ENCODE measurements at places on chromosomes 2 and 18.

GRCh38 chr2:75221862-75222261 is 22.5 kb upstream of the TACR1 start:
- DNase-seq = peak; percentile 55

DNA sequence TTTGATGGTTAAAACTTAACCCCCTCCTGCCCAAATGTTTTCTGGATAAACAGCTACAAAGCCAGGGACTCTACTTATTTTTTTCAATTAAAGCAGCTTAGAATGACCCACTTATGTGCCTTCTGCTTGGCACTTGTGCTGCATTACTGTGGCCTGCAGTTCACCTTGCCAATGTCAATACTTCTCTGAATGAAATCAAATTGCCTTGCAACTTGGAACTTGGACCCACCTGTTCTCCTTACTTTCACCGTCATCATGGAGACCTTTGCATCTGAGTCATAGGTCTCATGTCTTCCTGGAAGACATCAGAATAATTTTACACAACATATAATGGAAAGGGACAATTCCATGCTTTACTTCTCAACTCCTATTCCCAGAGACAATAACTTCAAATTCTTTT is 92.1 kb upstream of the FHL2 start:
- DNase-seq = no peak

DNA sequence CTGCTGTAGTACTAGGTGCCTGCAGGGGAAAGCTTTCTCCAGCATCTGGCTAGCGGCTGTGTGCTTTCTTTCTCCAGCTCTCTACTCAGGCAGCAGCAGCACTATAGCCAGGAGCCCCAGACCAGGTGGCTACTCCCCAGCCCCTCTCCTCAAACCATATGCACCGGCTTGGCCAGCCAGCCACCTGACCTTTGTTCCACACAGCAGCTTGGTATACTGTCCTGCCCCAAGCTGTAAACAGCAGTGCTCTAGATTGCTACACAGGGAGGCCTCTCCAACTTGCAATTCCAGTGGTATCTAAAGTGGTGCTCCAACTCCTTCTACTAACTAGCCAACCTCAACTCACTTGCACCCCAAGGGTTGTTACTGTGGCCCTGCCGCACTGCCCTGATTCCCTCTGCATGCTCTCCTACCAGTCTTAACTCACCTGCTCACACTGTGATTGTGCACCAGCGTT is 19.6 kb downstream of the LDAH start:
- DNase-seq = no peak

- DNase-seq = no peak
Measured at GRCh38 chr18:55354795-55355194, 233.2 kb downstream of the TCF4 start.

- peak; percentile 93 for DNase-seq
Measured at GRCh38 chr18:59718108-59718463, 20.9 kb upstream of the CCBE1 start.

- no peak for DNase-seq
Measured at GRCh38 chr18:56443166-56443907, 195.1 kb downstream of the TXNL1 start.

GRCh38 chr2:147968571-147968970 is 52.0 kb downstream of the ORC4 start:
- no peak for DNase-seq

DNA sequence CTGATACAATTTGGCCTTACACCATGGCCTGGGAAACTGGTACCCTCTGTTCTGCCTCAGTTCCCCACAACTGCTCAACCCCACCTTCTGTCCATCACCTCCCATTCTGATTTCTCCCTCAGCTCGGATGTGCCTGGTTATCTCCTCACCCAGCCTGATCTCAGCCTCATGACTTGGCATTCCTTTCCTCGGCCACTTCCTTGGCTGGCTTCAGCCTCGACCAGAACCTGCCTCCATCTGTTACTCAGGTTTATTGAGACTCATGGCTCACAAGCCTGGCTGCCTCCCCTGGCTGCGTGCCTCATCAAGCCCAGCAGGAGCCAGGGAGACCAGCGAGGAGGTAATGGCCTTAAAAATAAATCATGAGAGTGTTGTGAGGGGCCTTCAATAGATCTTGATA is 356.2 kb upstream of the SPRED2 start:
- no peak for DNase-seq

DNA sequence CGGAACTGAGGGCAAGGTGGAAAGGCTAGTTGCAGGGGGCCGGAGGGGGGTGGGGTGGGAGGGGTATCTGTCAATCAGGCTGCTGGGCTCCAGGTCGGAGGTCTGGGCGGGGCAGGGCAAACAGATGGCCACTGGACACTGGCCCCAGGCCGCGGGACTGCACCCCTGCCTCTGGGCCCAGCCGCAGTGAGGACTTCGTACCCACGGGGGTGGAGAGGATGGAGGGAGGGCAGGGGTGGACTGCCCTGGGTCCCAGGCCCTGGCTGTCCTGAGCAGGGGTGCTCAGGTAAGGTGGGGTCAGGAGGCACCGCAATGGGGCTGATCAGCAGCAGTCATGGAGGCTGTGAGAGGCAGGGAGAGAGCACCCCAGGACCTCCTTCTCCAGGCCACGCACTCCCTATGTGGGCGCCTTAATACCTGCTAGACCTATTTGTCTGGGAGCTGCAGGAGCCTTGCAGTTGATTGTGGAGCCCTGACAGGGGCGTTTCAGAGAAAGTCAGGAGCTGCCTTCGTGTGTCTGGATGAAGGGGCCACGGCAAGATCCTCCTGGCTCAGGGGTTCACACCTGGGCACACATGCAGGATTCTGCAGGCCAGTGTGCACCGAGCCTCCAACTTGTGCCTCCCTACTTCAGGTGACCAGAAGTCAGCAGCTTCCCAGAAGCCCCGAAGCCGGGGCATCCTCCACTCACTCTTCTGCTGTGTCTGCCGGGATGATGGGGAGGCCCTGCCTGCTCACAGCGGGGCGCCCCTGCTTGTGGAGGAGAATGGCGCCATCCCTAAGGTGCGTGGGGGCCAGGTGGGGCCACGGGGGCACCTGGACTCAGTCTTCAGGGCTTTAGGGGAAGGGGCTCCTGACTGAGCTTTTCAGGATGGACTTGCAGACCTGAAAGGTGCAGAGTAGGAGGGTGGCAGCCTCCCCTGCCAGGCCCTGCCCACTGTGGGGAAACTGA is 1.5 kb downstream of the CTDSP1 start:
- no peak for DNase-seq

DNA sequence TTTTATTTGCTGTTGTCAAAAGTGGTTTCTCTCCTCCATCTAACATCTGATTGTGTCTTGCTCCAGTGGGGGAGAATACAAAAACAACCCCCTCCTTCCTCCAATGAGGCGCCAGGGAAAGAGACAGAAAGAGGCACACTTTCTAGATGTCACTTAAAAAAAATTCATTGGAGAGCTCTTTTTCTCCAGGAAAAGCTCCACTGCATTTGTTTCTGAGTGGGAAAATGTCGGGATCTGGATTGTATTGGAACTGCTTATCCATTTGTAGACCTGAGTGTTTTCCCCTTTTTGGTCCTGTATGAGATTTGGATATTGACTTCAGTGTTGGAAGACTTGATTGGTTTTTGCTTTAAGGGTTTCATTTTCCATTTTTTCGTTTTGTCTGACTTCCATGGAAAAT is 995 bp downstream of the MBD5 start:
- DNase-seq = peak; percentile 12

DNA sequence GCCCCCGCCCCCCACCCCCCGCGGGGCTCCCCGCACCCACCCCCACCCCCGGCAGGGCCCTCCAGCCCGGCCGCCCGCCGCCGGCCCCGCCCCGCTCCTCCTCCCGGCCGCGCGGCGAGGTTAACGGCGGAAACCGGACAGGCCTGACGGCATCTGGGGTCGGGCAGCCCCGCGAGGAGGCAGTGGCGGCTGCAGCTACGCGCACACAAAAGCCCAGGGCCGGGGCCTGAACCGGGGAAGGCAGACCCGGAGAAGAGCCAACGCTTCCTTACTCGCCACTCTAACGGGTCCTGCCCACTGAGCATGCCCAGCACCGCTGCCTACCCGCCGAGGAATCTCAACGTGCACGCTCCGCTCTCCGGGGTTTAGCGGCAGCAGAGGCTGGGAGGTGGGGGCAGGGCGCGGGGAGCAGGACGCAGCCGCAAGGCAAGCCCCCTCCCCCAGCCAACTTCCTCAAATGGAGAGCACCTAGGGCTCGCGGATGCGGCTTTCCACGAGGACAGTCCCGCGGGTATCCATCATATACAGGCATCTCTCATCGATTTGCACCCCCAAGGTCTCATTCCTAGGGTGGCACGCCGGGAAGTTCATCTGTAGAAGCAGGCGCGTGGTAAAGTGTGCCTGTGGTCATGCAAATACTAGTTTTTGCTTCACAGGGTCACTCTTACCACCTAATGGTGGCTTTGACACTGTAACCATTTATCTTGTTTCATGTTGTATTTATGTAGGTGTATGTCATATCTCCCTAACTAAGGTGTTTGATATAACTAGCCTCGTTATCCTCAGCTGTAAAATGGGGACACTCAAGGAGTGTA is at the start of gene MEMO1:
Gene MEMO1, minus strand, starts transcription at position 339 of the 815 bp plus-strand sequence. CDS start 761 bp downstream, outside the sequence.
- peak; percentile 97 for DNase-seq

GRCh38 chr2:22079583-22079982 is 955.8 kb downstream of the TDRD15 start:
- no peak for DNase-seq

DNA sequence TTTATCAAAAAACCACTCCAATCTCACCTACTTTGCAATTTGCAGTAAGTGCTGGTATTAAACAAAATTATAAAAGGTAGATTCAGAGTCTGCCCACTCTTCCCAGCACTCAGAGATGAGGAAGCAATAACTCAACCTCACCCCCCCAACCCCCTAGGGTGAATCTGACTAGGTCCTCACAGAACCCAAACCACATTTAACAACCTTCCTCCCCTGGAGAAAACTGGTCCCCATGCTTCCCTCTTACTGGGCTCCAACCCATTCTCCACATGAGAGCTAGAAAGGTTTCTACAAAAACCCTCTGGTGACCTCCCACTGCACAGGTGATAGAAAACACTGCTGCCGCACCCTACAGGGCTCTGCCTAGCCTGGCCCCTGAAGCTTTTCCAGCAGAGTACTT is 40.5 kb upstream of the BMP10 start:
- no peak for DNase-seq

DNA sequence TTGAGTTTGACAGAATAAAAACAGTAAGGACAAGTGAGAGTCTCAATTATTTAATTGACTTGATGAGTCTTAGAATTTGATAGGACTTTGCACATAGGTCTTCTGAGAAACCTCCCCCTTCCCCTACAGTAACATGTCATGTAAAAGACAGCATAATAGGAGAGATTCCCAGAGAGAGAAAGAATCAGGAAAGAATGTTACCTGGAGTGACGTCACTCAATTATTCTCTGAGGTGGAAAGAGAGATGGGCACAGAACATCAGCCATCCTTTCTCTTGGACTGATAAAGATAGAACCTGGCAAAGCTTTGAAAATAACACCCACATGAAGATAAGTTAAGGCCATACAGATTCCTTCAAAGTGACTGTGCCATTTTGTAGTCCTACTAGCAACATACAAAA is 19.3 kb upstream of the FRZB start:
- DNase-seq = no peak

All from SJSA1 (cell line).